Adrenal gland (tissue), 19 donors: ENCODE measurements at places on chromosomes 1 and 21. TPM values are rescaled to one million over a fixed set of nuclear protein-coding genes. Genes with fewer than 3 reads are reported as not detected.

The NEK2 gene
- 2.2 TPM for total RNA-seq

The FAM78B gene
- total RNA-seq = 0.67 TPM

The SYT14 gene
- total RNA-seq = 8.1 TPM

The FCGR2B gene
- total RNA-seq = 15.3 TPM

The SLAMF9 gene
- total RNA-seq = not detected

The C1orf141 gene
- not detected for total RNA-seq

The SMCP gene
- not detected for total RNA-seq

The RIMKLA gene
- 0.28 TPM for total RNA-seq

DNA sequence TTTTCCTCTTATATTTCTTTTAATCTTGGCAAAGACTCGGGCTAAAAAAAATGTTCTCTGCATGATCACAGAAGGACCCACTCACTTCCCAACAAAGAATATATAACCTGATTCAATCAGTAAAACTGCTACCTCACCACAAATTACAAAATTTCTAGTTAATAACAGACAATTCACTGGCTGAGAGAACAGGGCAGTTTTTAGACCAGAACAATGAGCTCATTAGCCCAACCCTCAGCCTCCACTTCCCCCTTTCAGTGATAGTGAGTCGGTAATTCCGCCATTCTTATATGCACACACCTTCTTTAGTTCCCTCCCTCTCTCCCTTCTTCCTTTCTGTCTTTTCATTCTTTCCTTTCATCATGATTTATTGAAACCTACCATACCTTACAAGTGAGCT lies 8.9 kb downstream of the SIPA1L2 start:
- no peak overlapping the region for H3K27ac ChIP-seq
- no peak for DNase-seq
- H3K27me3 ChIP-seq = no peaks in the 10 kb centered on the region
- no peak overlapping the region for H3K4me3 ChIP-seq
- H3K36me3 ChIP-seq = no peaks in the 10 kb centered on the region

- no peak overlapping the region for H3K4me3 ChIP-seq
- H3K36me3 ChIP-seq = no peaks in the 10 kb centered on the region
- H3K27me3 ChIP-seq = no peaks in the 10 kb centered on the region
Observed at GRCh38 chr1:88200545-88200944, 483.5 kb upstream of the PKN2 start.

DNA sequence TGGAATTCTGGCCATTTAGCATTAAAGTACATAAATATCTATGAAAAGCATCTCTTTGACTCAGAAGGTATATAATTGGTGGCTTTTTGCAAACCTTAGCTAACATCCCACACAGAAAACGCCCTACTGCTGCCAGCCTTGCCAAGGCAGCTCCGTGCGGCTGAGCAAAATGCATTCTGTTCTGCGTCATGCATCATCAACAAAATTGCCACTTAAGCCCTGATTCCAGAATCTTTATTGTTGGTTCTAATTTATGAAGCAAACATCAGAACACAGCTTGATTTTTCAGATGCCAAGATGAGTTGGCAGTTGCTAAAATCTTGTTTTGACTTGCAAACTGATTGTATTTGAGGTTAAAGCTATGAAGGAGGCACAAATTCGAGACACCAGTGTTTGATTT lies 314.9 kb upstream of the DEPDC1 start:
- no peak overlapping the region for H3K4me3 ChIP-seq
- no peaks in the 10 kb centered on the region for H3K4me1 ChIP-seq
- no peaks in the 10 kb centered on the region for H3K36me3 ChIP-seq
- DNase-seq = no peak
- no peaks in the 10 kb centered on the region for H3K27me3 ChIP-seq
- H3K27ac ChIP-seq = no peak overlapping the region

DNA sequence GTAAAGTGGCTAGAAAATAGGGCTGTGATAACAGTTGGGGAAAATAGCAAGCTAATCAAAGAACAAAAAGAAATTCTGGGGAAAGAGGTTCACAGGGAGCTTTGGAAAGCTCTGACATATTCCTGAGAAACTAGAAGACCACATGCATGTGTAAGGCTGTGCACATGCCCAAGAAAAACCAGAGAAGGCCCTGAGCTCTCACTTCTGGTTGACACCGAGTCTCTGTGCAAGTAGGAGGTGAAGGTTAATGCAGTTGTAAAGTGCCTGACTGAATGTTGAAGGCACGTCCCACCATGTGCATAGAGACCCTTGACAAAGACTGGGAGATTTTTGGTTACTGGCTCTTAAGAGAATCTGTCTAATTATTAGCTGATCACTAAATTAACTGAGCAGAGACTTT lies 261.0 kb downstream of the DYRK1A start:
- H3K4me1 ChIP-seq = peaks cover 9% of the 10 kb centered on the region
- no peaks in the 10 kb centered on the region for H3K27me3 ChIP-seq
- H3K27ac ChIP-seq = no peak overlapping the region
- no peak for DNase-seq
- no peak overlapping the region for H3K4me3 ChIP-seq
- H3K36me3 ChIP-seq = no peaks in the 10 kb centered on the region

GRCh38 chr1:223363856-223364684 lies at the start of gene SUSD4:
TSS of gene SUSD4 (minus strand) at chr1:223364176. CDS start at chr1:223363425, 751 bp downstream.
- peak within 1 kb of the TSS; percentile 66 for H3K4me3 ChIP-seq
- no peaks in the 10 kb centered on the region for H3K36me3 ChIP-seq
- peak; percentile 58 for DNase-seq
- H3K27ac ChIP-seq = no peak within 1 kb of the TSS

DNA sequence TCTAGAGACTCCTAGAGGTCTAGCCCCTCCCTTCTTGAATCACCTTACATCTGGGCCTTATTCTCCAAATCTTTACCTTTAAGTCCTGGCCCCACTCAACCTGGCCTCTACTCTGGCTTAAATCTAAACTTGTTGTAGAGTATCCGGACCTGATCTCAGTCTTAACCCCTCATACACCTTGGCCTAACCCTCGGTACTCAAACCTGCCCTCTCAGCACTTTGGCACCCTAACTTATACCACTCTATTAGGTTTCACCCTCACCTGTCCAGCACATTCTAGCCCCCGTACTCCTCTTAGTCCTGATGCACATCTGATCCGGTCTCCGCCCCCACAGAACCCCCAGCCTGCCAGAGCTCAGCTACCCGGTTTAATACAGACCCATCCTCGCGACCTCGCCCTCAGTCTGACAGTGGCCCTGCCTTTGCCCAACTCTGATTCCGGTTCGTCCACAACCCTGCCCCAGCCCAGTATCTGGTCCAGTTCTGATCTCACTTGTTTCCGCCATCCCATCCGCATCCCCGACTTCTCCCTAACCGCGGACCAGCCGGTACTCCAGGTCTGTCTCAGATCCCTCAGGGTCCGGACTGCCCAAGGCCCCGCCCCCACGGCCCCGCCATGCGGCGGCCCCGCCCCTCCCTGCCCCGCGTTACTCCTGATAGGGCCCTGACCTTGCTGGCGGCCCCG lies 1.5 kb downstream of the TRIM62 start:
- peak overlapping the region; percentile 96 for H3K27ac ChIP-seq
- no peaks in the 10 kb centered on the region for H3K36me3 ChIP-seq
- no peak overlapping the region for H3K4me3 ChIP-seq
- DNase-seq = peak; percentile 95

DNA sequence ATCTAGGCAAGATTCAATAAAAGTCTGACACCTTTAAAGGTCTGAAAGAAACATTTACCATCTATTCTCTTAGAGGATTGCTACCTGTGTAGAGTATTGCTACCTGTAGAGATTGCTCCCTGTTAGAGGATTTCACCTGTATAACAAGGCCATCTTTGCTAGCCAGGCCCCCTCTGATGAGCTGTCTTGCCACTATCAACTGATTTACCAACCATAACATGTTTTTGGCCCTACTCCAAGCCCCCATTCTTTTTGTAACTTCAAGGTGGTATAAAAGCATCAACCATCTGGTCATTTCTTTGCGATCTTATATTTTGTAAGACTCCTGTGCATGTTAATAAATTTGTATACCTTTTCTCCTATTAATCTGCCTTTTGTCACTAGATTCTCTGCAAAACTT lies 424.7 kb upstream of the CAMK1G start:
- no peaks in the 10 kb centered on the region for H3K27me3 ChIP-seq
- no peak overlapping the region for H3K27ac ChIP-seq
- no peaks in the 10 kb centered on the region for H3K4me1 ChIP-seq
- no peak overlapping the region for H3K4me3 ChIP-seq
- H3K36me3 ChIP-seq = no peaks in the 10 kb centered on the region

DNA sequence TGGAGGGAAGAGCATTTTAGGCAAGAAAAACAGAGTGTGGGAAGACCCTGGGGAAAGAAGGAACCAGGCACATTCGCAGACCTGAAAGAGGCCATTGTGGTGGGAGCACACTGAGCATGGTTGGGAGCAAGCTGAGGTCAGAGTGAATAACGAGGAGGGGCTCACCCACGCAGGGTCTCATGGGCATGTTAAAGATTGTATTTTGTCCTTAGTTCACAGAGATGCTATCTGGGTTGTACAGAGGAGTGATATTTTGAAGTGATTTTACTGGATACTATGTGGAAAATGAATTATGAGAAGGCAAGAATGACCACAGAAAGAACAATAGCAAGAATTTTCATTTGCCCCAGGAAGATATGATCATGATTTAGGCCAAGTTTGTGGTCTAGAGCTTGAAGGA lies 578.3 kb upstream of the NR5A2 start:
- H3K27ac ChIP-seq = no peak overlapping the region
- H3K36me3 ChIP-seq = no peaks in the 10 kb centered on the region
- H3K27me3 ChIP-seq = no peaks in the 10 kb centered on the region
- no peak for DNase-seq
- H3K4me1 ChIP-seq = no peaks in the 10 kb centered on the region

DNA sequence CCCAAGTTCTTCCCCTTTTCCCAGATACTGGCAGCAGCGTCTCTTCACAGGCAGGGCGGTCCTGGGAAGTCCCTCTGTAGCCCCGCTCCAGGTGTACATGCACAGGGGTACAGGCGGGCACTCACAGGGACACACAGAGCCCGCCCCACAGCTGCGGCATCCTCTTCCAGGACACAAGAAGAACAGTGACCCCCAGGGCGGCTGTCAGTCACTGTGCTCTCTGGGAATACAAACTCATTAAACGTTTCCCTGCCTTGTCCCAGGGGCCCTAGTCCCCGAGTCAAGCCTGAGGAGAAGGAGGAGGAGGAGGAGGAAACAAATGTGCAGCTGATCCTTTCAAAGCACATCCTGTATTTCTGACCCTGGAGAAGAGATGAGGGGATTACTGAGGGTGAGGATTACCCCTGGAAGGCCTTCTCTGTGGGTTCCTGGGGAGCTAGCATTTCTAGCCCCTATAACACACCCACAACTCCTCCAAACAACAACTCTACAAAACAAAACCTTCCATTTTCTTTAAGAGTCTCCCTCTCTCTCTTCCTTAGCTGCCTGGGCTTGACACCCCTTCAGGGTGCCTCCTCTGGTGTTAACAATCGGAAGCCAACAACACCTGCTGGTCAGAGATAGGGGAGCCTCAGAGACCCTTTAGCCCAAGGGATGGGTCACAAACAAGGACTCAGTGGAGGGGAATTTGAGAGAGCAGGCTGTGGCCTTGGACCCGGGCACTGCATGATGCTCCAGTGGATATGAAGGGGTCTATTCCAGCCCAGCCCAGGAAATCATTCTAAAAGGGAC lies 28.4 kb upstream of the DMBX1 start:
- no peaks in the 10 kb centered on the region for H3K36me3 ChIP-seq
- no peaks in the 10 kb centered on the region for H3K4me1 ChIP-seq
- no peak overlapping the region for H3K4me3 ChIP-seq
- H3K27me3 ChIP-seq = no peaks in the 10 kb centered on the region
